ENCODE measurements at places on chromosomes 2 and 18. TPM values are rescaled to one million over a fixed set of nuclear protein-coding genes. Genes with fewer than 3 reads are reported as not detected.

Gene TNFAIP6
- total RNA-seq: not detected

Gene B3GNT7
- total RNA-seq: not detected

Gene PHLPP1
- total RNA-seq: 20.3 TPM

Gene DYNAP
- not detected for total RNA-seq

Gene CWC22
- total RNA-seq: 19.3 TPM

Gene RAB31
- 5.8 TPM for total RNA-seq

Gene ABCG5
- total RNA-seq: not detected

DNA sequence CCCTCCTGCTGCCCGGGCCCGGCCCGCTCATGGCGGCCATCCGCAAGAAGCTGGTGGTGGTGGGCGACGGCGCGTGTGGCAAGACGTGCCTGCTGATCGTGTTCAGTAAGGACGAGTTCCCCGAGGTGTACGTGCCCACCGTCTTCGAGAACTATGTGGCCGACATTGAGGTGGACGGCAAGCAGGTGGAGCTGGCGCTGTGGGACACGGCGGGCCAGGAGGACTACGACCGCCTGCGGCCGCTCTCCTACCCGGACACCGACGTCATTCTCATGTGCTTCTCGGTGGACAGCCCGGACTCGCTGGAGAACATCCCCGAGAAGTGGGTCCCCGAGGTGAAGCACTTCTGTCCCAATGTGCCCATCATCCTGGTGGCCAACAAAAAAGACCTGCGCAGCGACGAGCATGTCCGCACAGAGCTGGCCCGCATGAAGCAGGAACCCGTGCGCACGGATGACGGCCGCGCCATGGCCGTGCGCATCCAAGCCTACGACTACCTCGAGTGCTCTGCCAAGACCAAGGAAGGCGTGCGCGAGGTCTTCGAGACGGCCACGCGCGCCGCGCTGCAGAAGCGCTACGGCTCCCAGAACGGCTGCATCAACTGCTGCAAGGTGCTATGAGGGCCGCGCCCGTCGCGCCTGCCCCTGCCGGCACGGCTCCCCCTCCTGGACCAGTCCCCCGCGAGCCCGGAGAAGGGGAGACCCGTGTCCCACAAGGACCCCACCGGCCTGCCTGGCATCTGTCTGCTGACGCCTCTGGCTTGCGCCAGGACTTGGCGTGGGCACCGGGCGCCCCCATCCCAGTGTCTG is 767 bp downstream of the RHOB start:
- peak; percentile 15 for DNase-seq

DNA sequence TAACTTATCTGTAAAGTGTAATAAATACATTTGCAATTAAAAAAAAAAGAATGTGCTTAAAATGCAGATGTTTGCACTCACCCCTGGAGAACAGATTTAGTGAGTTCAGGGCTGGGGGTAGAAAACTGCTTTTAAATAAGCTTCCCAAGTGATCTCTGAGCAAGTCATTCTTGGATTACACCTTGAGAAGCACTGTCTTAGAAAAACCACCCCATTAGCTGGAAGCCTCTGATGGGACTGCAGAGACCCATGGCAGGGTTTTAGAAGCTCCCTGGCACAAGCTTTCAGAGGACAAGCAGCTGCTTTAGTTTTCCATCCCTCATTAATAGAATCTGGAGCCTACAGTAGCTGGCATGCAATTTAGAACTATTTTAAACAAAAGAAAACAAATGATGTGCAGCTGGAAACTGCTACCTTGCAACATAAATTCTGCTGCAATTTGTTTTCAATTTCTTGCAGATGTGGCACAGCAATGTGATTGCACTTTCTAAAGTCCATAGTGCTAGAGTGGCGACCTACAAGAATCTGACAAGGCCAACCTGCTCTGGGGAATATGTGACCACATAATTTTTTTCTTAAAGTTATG is 141.5 kb downstream of the CDC42EP3 start:
- DNase-seq: no peak

GRCh38 chr2:213187386-213187785 is 36.0 kb upstream of the IKZF2 start:
- DNase-seq: no peak

GRCh38 chr18:71541643-71542042 is 1002.5 kb downstream of the CBLN2 start:
- no peak for DNase-seq

- no peak for DNase-seq
These were observed 34.2 kb upstream of the REV1 start for GRCh38 chr2:99524056-99524455.

DNA sequence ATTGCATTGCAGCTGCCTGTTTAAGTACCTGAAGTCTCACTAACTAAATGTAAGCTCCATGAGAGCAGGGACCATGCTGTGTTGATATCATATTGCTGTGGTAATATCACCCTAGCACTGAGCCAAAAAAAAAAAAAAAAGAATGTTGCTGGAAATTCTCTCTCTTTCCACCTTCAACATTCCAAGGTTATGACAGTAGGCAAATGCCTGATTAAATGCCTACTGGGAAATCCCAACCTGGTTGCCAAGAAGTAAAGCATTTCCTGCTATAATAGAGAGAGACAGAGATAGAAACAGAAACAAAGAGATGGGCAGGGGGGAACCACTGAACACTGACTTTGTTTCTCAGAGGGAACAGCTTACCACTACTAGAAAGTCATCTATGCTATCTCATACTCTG is 1604.2 kb downstream of the LRP1B start:
- DNase-seq: no peak

- DNase-seq: no peak
These were observed 286.4 kb downstream of the SLC8A1 start for GRCh38 chr2:40165509-40165844.

DNA sequence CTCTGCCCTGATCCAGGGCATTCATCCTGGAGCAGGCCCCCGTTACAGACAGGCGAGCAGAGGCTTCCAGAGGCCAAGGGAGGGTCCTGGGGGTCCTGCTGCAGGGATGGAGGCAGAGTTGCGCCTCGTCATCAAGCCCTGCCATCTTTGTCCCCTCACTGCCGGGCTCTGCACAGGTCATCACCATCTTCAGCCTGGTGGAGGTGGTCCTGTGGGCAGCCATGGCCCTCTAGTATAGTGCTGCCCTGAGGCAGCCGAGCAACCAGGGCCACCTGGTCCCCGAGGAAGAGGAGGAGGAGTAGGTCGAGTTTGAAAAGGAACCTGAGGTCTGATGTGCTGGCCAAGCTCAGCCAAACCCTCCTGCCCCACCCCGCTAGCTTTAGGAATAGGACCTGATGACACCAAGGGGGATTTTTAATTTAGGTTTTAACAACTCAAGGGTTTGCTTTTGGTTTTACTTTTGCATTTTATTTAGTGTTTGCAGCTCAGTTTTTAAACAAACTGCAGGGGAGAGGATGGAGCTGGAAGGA is 8.8 kb upstream of the ALPI start:
- no peak for DNase-seq

DNA sequence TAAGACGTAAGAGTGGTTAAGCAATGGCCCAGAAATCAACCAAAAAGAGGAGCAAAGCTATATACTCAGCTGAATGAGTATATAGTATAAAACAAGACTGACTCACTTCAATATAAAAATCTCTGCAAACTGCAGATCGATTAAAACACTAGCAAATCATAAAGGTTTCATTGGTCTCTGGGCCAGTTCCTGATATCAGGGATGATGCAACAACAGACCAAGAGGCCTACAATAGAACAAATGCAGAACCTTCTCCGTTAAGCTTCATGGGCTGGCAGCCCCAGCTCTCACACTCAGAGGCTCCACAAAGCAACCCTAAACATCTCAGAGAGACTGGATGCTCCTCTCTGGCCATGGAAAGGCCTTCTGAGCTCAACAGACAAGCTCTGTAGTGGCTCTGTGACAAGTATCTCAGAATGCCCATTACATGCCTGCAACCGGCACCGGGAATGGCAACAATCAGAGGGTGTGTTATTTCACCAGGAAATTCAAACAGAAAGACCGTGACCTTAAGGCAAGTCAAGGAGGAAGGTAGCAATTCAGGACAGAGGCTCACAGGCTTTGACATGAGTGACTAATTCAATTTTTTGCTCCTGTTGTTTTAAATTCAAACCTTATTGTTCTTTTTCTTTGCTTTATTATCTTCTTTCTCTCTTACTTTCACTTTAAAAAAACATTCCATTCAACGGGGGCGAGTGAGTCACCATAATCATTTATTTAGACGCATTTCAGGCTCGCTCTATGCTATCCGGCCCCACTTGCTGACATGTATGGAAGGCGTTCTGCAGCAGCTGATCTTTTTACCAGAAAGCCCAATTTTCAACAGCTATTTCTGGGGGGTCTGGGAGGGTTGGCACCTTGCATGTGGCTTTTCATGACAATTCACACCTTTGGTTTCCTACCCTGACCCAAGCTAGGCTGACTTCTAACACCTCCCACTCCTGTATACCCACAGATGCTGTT is 15.1 kb downstream of the CYRIA start:
- DNase-seq: no peak

- DNase-seq: no peak
These were observed 37.8 kb downstream of the CYP26B1 start for GRCh38 chr2:72109904-72110303.

- DNase-seq: no peak
These were observed 151.5 kb upstream of the COPS8 start for GRCh38 chr2:236934166-236934565.

DNA sequence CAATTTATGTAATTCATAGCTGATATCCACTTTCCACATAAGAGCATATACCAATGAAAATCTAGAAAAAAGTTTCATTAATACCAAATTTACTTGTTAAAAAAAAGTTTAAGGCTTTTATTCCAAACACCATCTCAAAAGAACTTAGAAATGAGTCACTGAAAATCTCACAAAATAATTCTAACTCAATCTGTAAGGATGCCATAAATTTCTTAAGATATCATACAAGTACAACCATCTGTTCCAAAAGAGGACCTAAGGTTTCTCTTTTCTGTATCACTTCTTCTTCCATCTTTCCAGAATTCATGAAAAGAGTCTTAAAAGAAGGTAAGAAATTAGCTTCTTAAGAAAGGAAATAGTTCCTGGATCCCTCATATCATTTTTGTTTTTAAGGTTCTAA is 60.4 kb downstream of the TRIP12 start:
- no peak for DNase-seq

GRCh38 chr18:1002653-1003178 is 98.0 kb downstream of the ADCYAP1 start:
- no peak for DNase-seq

- peak; percentile 21 for DNase-seq
These were observed 908 bp downstream of the ERLEC1 start for GRCh38 chr2:53787614-53788289.

Data from CD4-positive, CD25-positive, alpha-beta regulatory T cell (primary cell).